ENCODE measurements at places on chromosomes 1 and 21.

DNA sequence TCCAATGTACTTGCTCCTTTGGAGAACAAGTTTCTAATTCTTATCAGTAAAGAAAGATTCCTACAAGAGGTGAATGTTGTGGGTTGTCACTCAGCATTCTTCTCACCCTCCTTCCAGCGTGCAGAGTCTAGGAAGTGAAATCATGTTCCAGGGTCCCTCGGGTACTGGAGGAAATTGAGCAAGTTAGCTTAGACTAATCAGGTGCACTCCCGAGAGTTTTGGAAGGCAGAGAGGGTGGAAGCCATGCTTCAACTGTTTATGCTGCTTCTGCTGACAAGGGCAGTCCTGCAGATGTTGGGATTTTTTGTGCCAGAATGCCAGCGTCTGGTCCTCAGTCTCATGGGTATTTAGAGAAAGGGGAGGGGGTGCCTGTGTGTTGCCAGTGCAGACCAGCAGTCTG, 5.3 kb upstream of the C1orf115 start:
- no peak for DNase-seq

DNA sequence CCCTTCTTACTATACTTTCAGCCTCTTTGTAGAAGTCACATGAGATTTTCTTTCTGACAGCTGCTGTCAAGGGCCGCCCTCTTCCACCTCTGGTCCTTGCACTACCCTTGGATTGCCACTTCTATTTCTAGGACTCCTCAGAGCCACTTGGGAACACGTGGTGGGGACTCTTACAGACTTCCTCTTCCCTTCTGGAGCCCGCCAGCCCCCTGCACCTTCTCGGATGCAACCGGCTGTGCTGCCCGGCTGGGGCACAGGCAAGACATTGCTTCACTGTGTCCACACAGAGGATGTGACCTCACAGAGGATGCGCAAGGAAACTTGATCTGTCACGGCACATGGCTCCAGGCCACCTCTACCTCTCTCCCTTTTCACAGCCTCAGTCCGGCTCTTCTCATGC, 2.4 kb upstream of the IKBKE start:
- DNase-seq, result no peak

DNA sequence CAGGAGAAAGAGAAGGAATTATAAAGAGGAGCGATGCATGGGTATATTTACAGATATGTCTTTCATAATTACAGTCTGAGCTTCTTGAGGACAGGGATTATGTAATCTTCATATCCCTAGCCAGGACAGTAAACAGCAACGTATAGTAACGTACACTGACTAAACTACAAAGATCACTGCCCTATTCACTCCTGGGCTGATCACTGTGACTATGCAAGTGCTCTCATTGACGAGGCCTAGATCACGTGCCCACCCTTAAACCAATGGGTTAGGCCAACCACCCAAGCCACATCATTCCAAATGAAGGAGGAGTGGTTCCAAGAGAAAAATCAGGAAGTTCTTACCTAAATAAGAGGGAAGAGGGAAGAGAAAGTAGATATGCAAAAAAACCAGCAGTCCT, 18.5 kb downstream of the PIK3R3 start:
- no peak for DNase-seq

- no peak for DNase-seq
These were observed 3.0 kb downstream of the COL6A2 start for GRCh38 chr21:46100906-46101305.

DNA sequence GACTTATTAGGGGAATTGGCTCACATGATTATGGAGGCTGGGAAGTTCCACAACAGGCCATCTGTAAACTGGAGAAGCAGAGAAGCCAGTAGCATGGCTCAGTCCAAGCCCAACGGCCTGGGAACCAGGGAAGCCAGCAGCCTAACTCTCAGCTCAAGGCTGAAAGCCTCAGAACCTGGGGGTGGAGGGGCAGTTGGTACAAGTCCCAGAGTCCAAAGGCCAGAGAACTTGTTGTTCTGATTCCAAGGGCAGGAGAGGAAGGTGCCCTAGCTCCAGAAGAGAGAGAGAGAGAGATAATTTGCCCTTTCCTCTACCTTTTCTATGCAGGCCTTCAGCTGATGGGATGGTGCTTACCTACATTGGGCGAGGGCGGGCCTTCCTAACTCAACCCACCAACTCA, 55.3 kb downstream of the MAN1C1 start:
- no peak for DNase-seq

- no peak for DNase-seq
These were observed 27.0 kb downstream of the TNN start for GRCh38 chr1:175094626-175095025.

All from HEK293T (cell line).